ENCODE measurements at places on chromosomes 3 and 15. TPM values are rescaled to one million over a fixed set of nuclear protein-coding genes. Genes with fewer than 3 reads are reported as not detected.

Gene ROBO2
- 0.18 TPM for polyA plus RNA-seq

Gene IQCF5
- polyA plus RNA-seq, result not detected

Gene TLNRD1
- polyA plus RNA-seq, result 6.7 TPM

Gene CCR9
- 0.06 TPM for polyA plus RNA-seq

Gene CCDC51
- polyA plus RNA-seq, result 5.5 TPM

Gene NRG4
- 0.64 TPM for polyA plus RNA-seq

Gene COLQ
- 3.4 TPM for polyA plus RNA-seq

Gene HGD
- 1.2 TPM for polyA plus RNA-seq

Gene GOLGA6D
- polyA plus RNA-seq, result not detected

Gene TTLL3
- 18.4 TPM for polyA plus RNA-seq

Gene CSPG5
- polyA plus RNA-seq, result 2.1 TPM

Gene NLGN1
- 1.8 TPM for polyA plus RNA-seq

Gene ELL3
- polyA plus RNA-seq, result 1.2 TPM

Gene B3GNT5
- polyA plus RNA-seq, result 6.3 TPM

Gene OXTR
- polyA plus RNA-seq, result not detected

Gene CCR8
- not detected for polyA plus RNA-seq

Gene OCA2
- not detected for polyA plus RNA-seq

Gene DNAH1
- polyA plus RNA-seq, result 2.4 TPM

Gene MAP1A
- 5.4 TPM for polyA plus RNA-seq

Gene HYAL1
- 19.0 TPM for polyA plus RNA-seq

Gene GOLGA8R
- 0.86 TPM for polyA plus RNA-seq

Gene LRTM1
- polyA plus RNA-seq, result not detected

Gene AHSG
- not detected for polyA plus RNA-seq

Gene AMIGO3
- not detected for polyA plus RNA-seq

Gene CMTM7
- 8.7 TPM for polyA plus RNA-seq

Gene P2RY14
- 2.9 TPM for polyA plus RNA-seq

Gene OSBPL10
- 4.3 TPM for polyA plus RNA-seq

Data from adipose tissue (tissue), 3 donors.